ENCODE measurements at places on chromosomes 3 and 15.

GRCh38 chr3:61829722-61830350 is 268.5 kb downstream of the PTPRG start:
- DNase-seq: no peak

DNA sequence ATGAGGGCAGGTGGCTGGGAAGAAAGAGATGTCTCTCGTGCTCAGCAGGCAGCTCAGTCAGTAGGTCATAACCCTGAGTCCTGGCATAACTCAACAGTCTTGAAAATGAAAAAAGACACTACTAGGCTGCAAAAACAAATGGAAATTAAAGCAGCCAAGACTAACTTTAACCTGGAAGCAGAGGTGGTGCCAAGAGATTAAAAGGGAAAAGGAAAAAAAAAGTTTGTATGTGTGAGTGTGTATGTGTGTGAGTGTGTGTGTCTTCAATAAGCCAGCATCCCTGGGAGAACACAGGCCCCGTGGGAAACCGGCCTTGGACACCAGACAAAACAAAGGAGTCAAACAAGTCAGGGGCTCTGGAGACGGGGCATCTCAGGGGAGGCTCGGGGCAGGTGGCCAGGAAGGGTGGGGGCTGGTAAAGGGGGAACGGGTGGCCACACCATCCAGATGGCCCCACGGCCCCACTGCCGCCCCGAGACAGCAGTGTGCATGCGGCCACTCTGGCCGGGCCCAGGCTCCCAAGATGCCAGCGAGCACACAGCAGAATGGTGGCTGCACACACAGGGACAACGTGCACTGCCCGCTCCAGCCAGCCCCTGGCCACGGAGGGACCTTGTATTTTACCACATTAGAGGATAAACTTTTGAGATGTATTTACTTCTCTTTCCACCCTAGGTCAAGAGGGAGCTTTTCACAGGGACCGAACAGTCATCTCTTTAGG is 23.8 kb downstream of the CYFIP1 start:
- DNase-seq: no peak

- no peak for DNase-seq
These were observed 34.0 kb downstream of the ESYT3 start for GRCh38 chr3:138468451-138468850.

DNA sequence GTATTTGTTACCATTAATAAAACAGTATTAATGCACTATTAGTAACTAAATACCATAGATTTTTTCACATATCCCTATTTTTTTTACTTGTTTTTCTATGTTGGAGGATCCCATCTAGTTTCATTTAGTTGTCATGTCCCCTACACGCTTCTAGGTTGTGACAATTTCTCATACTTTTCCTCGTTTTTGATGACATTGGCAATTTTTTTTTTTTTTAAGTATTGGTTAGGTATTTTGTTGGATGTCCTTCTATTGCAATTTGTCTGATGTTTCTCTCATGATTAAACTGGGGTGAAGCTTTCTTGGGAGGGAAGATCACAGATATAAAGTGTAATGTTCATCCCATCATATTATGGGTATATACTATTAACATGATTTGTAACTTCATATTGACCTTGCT is 409.1 kb upstream of the CNTN6 start:
- DNase-seq: no peak

Measured in memory B cell (primary cell).